Upper lobe of left lung (tissue), 6 donors: ENCODE measurements at places on chromosomes 7 and 10.

DNA sequence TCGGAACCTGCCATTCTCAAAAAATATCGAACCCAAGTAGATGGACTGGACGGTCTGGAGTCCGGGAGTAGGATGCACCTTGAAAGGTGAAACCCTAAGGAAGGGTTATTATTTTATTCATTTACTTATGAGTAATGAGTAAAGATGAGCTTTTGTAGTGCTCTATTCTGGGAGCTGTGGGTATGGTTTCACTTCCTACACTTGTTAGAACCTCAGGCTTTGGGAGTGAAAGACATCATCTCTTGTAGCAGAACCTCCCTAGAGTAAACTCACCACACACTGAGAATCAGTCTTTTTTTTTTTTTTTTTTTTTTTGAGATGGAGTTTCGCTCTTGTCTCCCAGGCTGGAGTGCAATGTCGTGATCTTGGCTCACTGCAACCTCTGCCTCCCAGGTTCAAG is 389.4 kb upstream of the AUTS2 start:
- DNase-seq, result no peak

- DNase-seq, result no peak
Observed at GRCh38 chr10:49577182-49577925, 32.8 kb upstream of the SLC18A3 start.

- DNase-seq, result no peak
Observed at GRCh38 chr10:121975295-121976086, 474 bp upstream of the NSMCE4A start.

- no peak for DNase-seq
Observed at GRCh38 chr10:78942091-78942501, 126.7 kb upstream of the ZMIZ1 start.

DNA sequence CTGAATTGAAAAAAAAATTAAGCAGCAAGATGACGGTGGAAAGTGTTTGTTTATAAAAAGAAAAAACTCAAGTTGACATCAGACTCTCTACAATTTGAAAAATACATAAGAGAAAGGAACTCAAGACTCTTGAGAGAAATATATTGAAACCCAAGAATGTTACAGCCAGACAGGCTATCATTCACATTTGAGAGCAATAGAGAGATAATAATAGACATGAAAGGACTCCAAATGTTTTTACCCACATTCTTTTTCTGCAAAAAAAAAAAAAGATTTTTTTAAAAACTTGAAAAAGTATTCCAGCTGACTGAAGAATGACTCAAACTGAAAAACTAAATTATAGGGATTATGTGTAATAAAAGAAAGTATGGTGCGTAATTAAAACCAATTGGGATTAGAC is 532.4 kb downstream of the INHBA start:
- no peak for DNase-seq

- DNase-seq, result no peak
Observed at GRCh38 chr7:155247479-155248365, 50.0 kb upstream of the INSIG1 start.

DNA sequence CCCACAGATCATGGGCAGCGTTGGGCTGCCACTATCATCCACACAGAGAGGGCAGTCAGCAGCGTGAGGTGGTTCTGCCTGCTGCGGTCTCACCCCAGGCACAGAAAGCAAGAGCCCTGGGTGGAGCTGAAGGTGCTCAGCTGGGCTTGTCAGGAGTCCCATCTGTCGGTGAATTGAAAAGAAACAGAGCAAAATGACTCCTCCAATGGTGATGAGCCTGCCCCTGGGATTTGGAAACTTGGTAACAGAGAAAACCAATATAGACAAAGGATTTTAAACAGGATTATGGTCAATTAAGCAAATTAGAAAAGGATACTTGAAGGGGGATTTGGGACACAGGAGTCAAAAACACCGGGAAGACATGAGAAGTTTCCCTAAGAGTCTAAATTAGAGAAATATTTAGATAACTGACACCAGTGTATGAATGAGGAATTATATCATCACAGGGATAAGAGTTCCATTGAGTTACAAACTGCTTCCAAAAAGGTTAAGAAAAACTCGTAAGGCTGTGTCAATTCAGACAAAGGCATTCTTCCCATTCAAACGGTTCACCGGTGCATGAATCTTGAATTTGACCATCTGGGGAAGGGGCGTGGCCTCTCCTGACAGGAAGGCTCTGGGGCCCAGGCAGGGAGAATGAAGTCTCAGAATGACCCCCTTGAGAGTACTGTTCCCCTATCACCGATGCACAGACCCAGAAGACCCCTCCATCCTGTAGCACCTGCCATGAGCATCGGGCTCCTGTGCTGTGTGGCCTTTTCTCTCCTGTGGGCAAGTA is 70.0 kb upstream of the PRSS58 start:
- no peak for DNase-seq
